GM23338 (cell line): ENCODE measurements at places on chromosomes 2 and 18. TPM values are rescaled to one million over a fixed set of nuclear protein-coding genes. Genes with fewer than 3 reads are reported as not detected.

The PRKAG3 gene
- total RNA-seq = not detected in 2 replicates

The QPCT gene
- total RNA-seq = 13.2 and 16.5 TPM in 2 replicates

The IL36G gene
- 0.70 TPM in 1 of 2 replicates, not detected in the other for total RNA-seq

The PLCL1 gene
- 0.12 TPM in 1 of 2 replicates, not detected in the other for total RNA-seq

The CARF gene
- total RNA-seq = 1.6 and 3.3 TPM in 2 replicates

The LYPD6 gene
- total RNA-seq = 10.9 and 12.4 TPM in 2 replicates

The ZNF521 gene
- 9.2 and 10.4 TPM in 2 replicates for total RNA-seq

The LRPPRC gene
- 200 and 211 TPM in 2 replicates for total RNA-seq

The DNAJC5G gene
- 0.39 and 0.59 TPM in 2 replicates for total RNA-seq

The AQP12B gene
- total RNA-seq = not detected in 2 replicates

The SERPINB3 gene
- 0.59 TPM in 1 of 2 replicates, not detected in the other for total RNA-seq

The DNPEP gene
- total RNA-seq = 58.8 and 67.9 TPM in 2 replicates

The MAP3K19 gene
- not detected in 2 replicates for total RNA-seq

The XDH gene
- 0.58 and 0.87 TPM in 2 replicates for total RNA-seq

The ITPRIPL1 gene
- 9.3 and 14.0 TPM in 2 replicates for total RNA-seq

The SATB2 gene
- total RNA-seq = 5.7 and 6.0 TPM in 2 replicates

The SKOR2 gene
- total RNA-seq = 0.42 TPM in 1 of 2 replicates, not detected in the other

The GREB1L gene
- total RNA-seq = 0.03 TPM in 1 of 2 replicates, not detected in the other

The ITGAV gene
- 50.8 and 56.5 TPM in 2 replicates for total RNA-seq

The C1QL2 gene
- 0.69 and 1.2 TPM in 2 replicates for total RNA-seq

The ALPP gene
- total RNA-seq = 0.28 and 0.31 TPM in 2 replicates

The PTCD3 gene
- total RNA-seq = 147 and 223 TPM in 2 replicates

The SMYD1 gene
- 0.07 TPM in 1 of 2 replicates, not detected in the other for total RNA-seq

The CRYGD gene
- 3.0 and 3.4 TPM in 2 replicates for total RNA-seq

The TMEM247 gene
- not detected in 2 replicates for total RNA-seq

The ACMSD gene
- total RNA-seq = not detected in 2 replicates

The PTRHD1 gene
- total RNA-seq = 27.1 and 46.9 TPM in 2 replicates

The NEU2 gene
- total RNA-seq = not detected in 2 replicates

The IRS1 gene
- 20.4 and 26.2 TPM in 2 replicates for total RNA-seq

The PSTPIP2 gene
- total RNA-seq = 1.3 and 2.6 TPM in 2 replicates

The FAM237A gene
- not detected in 2 replicates for total RNA-seq

The SERPINB10 gene
- total RNA-seq = not detected in 2 replicates

The MZT2A gene
- total RNA-seq = 56.9 and 69.0 TPM in 2 replicates

The CMPK2 gene
- 0.12 and 0.56 TPM in 2 replicates for total RNA-seq

The SDC1 gene
- total RNA-seq = 40.6 and 43.0 TPM in 2 replicates

The ZNF24 gene
- 50.8 and 52.4 TPM in 2 replicates for total RNA-seq
